Nucleus accumbens (tissue), 56 donors: ENCODE measurements at places on chromosomes 2 and 18.

DNA sequence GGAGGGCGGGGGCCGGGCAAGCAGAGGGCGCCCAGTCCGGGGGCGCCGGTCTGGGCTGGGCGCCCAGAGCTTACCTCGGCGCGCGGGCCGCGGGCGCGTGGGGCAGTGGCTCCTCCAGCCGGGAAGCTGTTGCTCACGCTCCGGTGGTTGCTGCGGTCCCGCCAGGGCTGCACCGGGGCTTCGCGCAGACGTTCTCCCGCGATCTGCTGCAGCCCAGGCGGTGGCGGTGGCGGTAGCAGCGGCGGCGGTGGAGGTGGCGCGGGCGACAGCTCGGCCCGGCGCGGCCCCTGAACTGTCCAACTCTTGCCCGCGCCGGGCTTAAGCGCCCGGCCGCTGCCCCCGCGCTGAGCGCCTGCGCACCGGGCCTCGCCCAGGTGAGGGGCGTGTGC lies 391 bp downstream of the ZNF385B start:
- no peak for DNase-seq

GRCh38 chr2:189304360-189304759 lies 124.8 kb upstream of the COL5A2 start:
- no peak for DNase-seq

GRCh38 chr2:219733106-219733505 lies 105.7 kb downstream of the SLC4A3 start:
- DNase-seq = no peak

DNA sequence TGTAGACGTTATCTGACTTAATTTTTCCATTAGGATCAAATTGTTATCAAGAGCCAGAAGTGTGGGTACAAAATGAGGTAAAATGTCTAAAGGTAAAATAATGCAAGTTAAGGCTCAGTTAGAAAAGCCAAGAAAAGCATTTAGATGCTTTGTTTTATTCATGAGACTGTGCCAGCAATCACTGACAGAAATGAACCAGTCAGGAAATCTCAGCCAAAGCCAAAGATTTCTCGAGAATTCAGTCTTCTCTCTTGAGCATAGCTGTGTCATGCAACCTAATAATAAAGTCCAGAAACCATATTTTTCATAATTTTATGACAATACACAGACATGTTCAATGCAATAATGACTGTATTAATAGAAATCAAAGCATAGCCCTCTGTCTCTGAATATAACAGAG lies 43.5 kb upstream of the ZNF397 start:
- DNase-seq = no peak

GRCh38 chr2:81901017-81901416 lies 1596.5 kb upstream of the LRRTM1 start:
- no peak for DNase-seq

- DNase-seq = no peak
Measured at GRCh38 chr2:219775506-219775905, 148.1 kb downstream of the SLC4A3 start.

- DNase-seq = no peak
Measured at GRCh38 chr18:4196351-4196750, 258.8 kb downstream of the DLGAP1 start.

GRCh38 chr2:79554899-79555298 lies 42.0 kb downstream of the CTNNA2 start:
- no peak for DNase-seq

DNA sequence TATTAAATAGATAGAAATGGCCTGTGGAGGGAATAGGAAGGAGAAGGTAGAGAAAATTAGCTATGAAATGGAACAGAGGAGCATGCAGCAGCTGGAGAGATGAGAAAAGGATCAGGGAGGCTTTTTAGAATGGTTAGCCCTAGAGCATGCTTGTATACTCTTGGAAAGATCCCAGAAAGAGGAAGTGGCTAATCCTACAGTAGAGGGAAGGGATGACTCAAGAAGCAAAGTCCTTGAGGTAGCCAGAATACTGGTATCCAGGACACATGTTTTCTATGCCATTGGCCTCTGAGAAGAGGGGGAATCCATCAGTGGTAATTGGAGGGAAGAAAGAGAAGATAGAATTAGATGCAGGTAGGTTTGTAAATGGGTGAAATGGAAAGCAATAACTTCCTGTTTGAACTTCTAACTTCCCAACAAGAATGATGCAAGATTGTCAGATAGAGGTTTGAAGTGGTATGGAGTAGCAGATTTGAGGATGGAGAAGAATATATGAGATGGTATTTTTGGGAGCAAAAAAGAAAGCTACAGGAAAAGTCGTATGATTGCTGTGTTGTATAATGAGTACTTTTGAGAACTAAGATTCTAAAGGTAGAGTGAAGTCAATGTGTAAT lies 17.1 kb upstream of the OSBPL6 start:
- DNase-seq = no peak

GRCh38 chr2:134173338-134174016 lies 80.4 kb upstream of the MGAT5 start:
- DNase-seq = no peak

GRCh38 chr18:35158728-35159450 lies 81.9 kb upstream of the ZNF397 start:
- DNase-seq = no peak

DNA sequence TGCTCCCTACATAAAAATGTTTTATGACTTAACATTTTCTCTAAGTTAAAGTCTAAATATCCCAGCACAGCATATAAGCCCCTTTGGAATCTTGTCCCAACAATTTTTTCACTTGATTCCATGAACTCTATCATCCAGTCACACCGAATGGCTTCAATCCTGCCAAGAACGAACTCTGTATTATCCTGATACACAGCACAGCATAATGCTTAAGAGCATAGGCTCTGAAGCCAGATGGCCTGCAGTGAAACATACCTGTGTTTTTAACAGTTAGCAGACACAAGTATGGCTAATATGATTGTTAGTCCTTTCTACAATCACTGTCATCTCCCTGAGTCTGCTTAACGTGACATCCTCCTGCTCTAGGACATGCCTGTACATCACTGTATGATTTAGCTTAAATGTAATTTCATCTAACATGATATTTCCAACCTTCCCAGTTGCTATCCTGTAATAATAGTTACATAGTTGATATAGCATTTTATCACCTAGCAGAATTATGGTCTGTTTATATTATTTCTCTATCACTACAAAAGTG lies 669.5 kb downstream of the ERBB4 start:
- no peak for DNase-seq
